ENCODE measurements at places on chromosomes 1 and 21.

DNA sequence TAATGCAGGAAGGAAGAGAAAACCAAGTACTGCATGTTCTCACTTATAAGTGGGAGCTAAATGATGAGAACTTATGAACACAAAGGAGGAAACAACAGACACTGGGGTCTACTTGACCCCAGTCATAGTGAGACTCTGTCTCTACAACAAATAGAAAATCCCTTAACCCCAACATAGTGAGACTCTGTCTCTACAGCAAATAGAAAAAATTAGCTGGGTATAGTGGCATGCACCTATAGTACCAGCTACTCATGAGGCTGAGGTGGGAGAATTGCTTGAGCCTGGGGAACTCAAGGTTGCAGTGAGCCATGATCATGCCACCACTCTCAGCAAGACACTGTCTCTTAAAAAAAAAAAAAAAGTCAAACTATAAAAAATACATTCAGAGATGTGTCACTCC is 42.7 kb downstream of the GIPC2 start:
- DNase-seq = no peak

DNA sequence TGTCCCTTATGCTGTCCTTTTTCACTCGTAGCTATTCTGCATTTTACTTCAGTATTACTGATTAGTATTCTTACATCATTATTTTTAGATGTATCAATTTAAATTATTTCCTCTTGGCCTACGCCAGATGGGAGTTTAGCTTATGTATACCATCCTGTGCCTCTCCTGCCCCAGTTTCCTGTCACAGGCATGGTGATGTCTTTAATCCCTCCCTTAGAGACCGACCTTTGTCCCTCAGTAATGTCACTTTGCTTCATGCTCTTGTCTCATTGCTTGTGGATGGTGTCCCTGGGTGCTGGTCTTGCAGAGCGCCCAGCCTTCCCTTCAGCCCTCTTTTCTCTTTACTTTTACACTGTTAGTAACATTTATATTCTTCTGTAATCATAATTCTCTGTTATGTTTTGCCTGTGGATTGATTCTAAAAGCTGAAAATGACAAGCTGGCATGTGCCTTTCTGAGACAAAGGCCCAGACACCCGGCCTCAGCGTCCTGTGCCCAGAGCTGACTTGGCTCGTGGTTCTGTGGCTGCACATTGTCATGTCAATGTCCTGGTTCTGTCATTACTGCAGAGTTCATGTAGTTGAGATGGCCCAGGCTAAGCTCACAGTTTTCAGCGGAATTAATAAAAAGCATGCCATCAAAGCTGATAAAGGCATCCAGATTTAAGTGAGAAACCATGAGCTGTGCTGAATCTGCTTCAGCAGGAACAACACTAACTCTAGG is 100.7 kb downstream of the MTR start:
- DNase-seq = no peak

DNA sequence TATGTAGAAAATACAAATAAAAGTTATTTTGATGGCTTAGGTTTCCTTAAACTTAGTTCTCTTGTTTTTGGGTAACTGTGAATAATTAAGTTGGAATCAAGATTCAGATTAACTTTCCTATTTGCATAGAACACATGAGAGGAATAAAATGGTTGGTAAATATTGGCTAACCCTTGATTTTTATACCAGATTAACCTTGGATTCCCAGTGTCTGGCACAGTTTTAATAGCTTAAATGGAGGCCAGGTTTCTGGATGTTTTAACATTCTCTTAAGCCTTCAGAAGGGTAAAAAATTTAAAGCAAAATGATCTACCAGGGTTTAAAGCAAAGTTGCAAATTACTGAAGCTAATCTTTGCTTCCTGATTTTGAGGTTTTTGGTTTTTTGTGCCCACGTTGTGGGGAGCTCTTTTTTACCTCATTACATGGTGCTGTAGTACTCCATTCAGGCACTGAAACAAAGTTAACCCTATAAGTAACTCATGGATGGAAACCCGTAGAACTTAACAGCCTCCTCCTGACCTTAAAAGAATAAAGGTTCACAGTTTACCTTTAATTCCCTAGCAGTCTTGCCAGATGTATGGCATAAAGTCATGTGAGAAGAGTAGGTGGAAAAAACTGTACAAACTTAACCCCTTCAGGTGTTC is 8.4 kb upstream of the SPATA1 start:
- no peak for DNase-seq

- DNase-seq = no peak
These were observed 6.0 kb upstream of the TRAPPC10 start for GRCh38 chr21:44006017-44006619.

DNA sequence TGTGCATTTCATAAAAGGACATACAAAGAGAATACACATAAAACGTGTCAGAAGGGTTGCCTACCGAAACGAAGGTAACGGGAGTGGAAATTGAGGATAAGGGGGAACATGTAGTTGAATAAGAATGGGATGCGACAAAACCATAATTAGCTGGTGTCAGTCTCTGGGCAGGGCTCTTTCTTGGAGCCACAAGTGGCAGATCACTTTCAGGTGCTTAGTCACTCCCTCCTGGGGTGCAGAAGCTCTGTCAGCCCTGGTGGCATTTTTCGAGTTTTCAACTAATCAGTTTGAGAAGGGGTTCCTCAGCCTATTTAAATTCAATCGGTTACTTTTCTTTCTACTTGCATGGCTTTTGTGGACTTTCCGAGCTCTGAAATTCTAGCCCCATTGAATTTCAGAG is 133.9 kb upstream of the IGSF21 start:
- DNase-seq = no peak

- DNase-seq = no peak
These were observed 372.3 kb downstream of the TTLL7 start for GRCh38 chr1:83626603-83627002.

GRCh38 chr1:88462488-88463261 is 221.4 kb upstream of the PKN2 start:
- peak; percentile 64 for DNase-seq

DNA sequence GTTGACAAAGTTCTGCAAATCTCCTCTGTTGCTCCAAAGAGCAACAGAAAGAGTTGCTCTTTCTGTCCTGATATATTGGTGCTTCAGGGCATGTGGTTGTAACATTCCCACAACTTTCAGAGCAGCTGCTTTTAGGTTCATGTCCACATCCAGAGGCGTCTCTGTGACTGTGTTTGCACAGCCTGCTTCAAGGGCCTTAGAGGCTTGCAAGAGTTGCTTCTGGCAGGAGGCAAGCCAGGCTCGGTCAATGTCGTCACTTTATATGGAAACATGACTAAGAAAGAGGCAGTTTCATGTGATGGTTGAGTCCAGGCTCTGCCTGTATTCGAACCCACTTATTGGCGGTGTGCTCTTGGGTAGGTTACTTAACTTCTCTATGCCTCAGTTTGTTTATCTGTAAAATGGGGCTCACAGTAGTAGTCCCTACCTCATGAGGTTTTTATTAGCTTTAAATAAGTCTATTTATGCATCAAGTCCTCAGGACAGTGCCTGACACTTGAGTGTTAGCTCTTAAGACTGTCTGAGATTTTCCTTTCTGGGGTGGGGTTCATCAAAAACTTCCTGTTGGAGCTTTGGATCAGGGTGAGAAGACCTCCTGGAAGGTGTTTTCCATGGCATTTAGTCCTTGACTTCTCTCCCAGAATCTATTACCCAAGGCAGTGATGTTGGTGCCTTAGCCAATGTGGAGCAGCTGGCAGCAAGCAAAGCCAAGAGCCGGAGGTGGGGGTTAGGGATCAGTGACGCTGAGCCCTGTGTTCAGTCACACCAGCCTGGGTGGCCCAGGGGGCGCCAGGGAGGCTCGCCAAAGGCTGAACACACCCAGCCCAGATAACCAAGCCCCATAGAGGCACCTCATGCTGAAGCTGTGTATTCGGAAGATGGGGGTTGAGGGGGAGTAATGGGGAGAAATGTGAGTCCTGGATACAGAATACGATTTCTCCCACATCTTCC is 18.9 kb downstream of the LHX4 start:
- DNase-seq = no peak

GRCh38 chr1:209710093-209710492 is 5.4 kb downstream of the HSD11B1 start:
- no peak for DNase-seq

DNA sequence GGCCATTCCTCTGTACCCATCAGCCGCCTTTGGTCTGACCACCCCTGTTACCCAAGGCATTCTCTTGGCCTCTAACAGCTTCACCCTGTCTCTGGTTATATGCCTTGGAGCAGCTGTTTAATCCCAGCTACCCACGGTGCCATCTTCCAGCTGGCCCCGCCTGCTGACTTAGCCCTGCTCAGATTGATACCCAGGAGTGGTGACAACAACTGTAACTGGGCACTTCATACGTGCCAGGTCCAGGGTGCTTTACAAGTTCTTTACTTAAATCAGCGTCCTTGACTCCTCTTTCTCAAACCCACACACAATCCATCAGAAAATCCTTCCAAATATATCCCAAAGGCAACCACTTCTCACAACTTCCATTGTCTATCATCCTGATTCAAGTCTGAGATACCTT is 37.2 kb upstream of the HMGB4 start:
- no peak for DNase-seq

DNA sequence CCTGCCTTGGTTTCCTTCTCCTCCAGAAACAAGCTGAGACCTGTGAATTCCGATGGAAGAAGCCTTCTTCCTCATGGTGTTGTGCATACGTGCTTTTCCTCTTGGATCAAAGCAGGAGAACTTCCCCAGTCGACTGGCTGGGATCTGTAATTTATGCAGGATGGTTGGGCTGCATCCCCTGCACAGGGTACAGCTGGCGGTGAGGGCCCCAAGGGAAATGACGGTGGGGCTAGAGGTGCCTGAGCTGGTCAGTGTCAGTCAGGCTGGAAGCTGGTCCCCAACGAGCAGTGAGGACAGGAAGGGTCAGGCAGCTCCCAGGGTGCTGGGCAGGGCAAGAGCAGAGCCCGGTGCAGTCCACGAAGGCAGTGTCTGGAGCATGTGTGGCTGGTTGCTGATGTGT is 106.7 kb downstream of the CNIH3 start:
- DNase-seq = no peak

- DNase-seq = no peak
These were observed 87.4 kb downstream of the PLXNA2 start for GRCh38 chr1:208156741-208157140.

- DNase-seq = no peak
These were observed 95.3 kb upstream of the HIVEP3 start for GRCh38 chr1:42013881-42014470.

DNA sequence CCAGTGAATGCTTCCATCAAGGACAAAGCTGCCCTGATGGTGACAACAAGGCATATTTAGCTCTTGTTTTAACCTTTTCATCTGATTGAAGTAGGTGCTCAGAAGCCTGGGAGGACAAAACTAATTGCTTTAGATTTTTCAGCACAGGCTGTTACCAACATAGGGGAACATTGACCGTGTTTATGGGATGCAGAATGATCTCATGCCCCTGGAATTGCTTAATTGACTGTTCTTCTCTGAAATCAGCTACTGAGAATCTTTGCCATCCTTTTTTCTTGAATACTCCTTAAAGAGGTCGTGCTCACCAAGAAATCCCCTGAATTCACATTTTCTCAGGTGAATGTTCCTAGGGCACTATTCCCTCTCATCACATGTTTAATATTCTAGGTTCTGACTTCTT is 95.9 kb upstream of the CCDC190 start:
- DNase-seq = no peak

GRCh38 chr1:90561911-90562310 is 155.2 kb downstream of the BARHL2 start:
- no peak for DNase-seq

- DNase-seq = no peak
These were observed 159.2 kb downstream of the APP start for GRCh38 chr21:26011292-26011940.

DNA sequence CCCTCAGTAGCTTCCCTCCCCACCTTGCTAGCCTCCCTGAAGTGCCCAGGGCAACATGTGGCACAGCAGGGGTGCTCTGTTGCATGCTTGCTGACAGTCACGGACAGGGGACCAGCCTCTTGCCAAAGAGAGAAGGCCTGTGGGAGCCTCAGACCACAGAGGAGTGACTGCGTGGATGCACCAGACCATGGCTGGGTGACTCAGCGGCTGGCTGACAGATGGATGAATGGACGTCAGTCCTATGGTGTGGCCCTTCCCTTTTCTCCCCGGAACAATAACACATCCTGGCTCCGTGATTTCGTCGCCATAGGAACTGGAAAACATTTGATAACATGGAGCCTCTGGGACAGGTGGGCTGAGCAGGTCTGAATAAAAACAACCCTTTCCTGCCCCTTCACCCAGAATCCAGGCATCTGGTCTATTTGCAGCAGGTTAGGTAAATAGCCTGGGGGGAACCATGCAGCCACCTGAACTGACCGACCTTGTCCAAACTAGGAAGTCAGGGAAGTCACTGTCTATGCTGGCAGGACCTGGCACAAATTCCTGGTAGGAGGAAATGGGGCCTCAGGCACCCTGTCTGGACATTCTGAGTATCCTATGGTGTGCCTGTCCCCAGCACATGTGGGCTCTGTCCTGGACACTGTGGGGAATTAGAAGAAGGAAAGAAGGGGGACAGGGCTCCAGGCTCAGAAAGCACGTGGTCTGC is 53.3 kb downstream of the NENF start:
- DNase-seq = no peak

DNA sequence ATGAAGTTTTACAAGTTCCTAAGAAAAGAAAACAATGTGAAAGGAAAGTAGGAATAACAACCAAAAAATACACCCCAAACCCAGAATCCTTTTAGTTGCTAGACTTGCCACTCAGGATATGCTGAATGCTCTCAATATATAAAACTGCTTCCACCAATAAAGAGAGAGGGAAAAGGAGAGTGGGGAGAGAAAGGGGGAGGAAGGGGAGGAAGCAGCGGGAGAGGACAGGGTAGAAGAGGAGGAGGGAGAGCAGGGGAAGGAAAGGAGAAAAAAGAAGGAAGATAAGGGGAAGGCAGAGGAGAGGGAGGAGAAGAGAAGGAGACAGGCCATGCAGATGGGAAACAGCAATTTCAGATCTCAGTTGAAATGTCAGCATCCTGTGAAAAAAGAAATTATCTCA is 198.4 kb downstream of the VAV3 start:
- no peak for DNase-seq
